ENCODE measurements at places on chromosomes 7 and 10.

DNA sequence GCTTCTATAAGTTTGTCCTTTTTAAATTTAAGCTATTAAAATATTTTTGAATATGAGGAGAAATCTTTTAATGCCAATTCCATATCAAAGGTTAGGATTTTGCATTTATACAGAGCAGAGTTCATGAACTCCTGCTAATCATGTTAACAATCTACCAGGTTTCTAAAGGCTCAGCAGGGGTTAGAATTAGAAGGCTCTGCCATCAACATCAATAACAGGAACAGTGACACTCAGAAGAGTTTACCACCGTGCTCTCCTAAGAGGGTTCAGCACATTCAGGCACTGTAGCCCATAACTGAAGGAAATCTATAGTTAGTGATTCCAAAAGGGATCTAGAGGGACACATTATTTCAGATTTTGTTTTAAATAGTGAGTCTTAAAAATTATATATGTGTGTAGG, 100.1 kb downstream of the HOXA1 start:
- DNase-seq: no peak

DNA sequence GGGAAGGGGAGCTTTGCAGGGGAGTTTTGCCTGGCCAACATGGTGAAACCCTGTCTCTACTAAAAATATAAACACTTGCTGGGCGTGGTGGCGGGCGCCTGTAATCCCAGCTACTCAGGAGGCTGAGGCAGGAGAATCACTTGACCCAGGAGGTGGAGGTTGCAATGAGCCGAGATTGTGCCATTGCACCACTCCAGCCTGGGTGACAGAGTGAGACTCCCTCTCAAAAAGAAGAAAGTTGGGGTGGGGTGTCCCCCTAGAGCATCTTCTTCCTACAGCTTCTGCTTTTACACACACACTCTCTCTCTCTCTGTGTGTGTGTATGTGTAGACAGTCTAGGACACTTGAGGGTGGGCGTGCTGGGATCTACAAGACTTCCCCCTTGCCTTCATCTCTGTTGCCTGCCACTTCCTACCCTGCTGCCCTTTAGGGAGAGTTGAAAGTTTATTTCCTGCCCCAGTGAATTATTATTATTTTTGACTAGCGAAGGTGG, 21.7 kb downstream of the PLAU start:
- no peak for DNase-seq

DNA sequence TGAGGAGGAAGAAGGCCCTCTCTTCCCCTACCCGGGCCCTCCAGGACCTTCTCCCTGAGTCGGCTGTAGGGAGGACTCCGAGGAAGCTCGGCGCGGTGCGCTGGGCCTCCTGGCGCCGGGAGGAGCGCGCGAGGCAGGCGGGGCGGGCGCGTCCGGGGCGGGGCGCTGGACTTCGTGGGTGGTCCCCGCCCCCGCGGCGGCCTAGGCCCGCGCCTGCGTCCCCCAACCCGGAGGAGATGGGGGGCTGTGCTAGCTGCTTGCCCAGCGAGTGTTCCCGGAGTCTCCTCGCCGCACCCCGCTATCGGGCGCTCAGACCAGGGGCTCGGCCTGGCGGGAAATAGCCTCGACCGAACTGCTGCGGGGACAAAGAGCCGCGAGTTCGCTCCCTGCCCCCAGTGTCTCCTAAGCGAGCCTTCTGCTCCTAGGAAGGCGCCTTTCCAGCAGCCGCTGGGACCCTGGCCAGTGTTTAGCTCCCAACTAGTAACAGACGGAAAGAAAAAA, 19.2 kb upstream of the SMO start:
- peak; percentile 47 for DNase-seq

GRCh38 chr7:92813390-92814024, 22.9 kb downstream of the CDK6 start:
- peak; percentile 47 for DNase-seq
